ENCODE measurements at places on chromosomes 12 and 14.

GRCh38 chr14:83342590-83342989 is 1808.9 kb upstream of the SEL1L start:
- DNase-seq: no peak

DNA sequence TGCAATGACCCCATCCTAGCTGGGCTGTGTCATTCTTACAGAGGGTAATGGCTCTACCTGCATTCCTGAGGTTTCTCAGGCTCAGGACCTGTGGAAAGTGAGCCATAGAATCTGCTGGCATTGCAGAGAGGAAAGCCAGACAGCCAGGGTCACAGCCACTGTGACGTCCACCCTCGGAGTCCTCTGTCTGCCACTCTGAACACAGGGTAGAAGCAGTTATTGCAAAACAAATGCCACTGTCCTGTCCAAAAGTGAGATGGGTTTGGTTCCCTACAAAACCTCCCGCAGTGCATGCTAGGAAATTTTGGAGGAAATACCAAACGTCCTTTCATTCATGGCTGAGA is 37.8 kb downstream of the TNFAIP2 start:
- DNase-seq: no peak

GRCh38 chr14:66507181-66507721 is 696 bp upstream of the GPHN start:
- DNase-seq: no peak

GRCh38 chr14:76104802-76105355 is 46.8 kb upstream of the GPATCH2L start:
- DNase-seq: no peak

GRCh38 chr14:103402695-103403094 is 17.5 kb downstream of the MARK3 start:
- no peak for DNase-seq

DNA sequence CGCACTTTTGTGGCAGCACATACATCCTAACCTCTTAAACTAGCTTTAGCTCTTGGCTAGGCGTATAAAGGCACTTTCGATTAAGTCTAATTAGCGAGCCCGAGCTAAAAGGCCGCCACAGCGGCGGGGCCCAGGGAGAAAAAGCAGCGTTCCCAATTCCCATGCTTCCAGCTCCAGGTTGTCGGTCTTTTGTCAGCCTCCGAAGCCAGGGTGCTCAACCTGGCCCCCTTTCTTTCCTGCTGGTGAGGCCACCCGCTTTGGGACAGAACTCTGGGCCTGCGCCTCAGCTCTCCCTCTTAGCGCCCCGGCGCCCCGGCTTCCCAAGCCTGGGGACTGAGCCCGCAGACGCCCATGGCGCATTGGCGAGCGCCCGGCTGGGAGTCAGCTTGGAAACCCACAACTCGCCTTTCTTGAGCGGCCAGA is 33.3 kb upstream of the TBX5 start:
- no peak for DNase-seq

- DNase-seq: no peak
Observed at GRCh38 chr14:92627707-92628215, 114.2 kb downstream of the RIN3 start.

DNA sequence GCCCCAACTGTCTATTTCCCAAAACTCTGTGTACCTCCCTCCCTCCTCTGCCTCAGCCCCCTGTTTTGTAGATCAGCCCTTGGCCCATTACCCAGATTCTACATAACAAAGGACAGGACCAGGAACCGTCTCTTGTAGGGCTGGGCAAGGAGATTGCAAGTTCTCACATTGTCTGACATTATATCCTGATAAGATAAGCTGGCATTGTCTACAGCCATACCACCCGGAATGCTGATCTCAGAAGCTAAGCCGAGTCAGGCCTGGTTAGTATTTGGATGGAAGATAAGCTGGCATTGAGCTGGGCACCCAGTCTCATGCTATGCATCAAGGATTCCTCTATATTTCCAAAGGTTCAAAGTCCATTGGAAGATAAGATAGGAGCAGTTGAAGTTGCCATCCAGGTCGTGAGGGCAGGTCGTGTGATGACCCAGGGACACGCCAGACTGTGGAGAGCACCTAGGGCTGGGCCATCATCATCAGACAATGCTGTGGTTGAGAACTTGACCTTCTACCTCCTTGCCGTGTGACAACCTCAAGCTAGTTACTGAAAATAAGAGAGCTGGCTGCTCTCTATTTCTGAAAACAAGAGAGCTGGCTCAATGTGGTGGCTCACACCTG is 29.5 kb downstream of the PHETA1 start:
- no peak for DNase-seq

DNA sequence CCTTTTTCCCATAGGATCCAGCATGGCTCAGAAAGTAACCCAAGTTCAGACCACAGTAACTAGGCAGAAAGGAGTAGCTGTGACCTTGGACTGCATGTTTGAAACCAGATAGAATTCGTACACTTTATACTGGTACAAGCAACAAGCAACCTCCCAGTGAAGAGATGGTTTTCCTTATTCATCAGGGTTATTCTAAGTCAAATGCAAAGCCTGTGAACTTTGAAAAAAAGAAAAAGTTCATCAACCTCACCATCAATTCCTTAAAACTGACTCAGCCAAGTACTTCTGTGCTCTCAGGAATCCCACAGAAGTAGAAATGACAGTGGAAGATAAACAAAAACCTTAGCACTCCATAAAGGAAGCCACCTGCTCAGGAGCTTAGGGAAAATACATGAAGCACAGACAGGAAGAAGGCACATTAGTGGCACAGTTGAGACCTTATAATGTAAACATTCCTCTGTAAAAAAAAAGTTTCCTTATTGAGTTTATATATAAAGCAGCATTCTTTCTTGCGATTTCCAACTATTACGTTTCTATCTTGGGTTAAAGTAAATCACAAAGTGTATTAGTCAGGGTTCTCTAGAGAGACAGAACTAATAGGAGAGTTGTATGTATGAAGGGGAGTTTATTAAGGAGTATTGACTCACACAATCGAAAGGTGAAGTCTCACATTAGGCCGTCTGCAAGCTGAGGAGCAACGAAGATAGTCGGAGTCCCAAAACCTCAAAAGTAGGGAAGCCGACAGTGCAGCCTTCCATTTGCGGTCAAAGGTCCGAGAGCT is 398.4 kb downstream of the DAD1 start:
- no peak for DNase-seq

DNA sequence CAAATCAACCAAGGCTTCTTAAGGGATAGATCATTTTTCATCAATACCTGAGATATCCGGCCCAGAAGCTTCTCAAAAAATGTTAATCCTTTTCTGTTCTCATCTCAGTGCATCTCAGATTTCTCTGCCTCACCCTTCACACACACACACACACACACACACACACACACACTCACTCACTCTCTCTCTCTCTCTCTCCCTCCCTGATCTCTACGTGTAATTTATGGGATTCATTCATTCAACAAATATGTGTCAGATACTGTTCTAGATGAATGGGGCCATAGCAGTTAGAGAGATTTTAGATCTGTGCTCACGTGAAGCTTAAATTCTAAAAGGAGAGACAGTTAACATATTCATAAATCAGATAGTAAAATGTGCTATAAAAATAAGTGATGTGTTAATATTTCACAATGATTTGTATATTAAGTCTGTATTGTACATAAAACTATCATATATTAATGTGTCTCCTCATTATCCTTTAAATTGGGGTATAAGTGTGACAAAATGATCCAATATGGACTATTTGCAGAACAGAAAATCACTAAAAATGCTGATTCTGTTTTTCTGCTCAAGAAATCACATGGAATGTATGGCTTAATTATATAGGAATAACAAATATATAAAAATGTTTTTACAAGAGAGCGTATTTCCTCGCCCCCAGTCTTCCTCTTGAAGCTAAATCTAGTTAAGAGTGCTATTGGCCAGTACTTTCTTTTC is 7.3 kb upstream of the FRMD6 start:
- no peak for DNase-seq

- DNase-seq: peak; percentile 43
Observed at GRCh38 chr12:47419497-47419896, 286.3 kb downstream of the RPAP3 start.

DNA sequence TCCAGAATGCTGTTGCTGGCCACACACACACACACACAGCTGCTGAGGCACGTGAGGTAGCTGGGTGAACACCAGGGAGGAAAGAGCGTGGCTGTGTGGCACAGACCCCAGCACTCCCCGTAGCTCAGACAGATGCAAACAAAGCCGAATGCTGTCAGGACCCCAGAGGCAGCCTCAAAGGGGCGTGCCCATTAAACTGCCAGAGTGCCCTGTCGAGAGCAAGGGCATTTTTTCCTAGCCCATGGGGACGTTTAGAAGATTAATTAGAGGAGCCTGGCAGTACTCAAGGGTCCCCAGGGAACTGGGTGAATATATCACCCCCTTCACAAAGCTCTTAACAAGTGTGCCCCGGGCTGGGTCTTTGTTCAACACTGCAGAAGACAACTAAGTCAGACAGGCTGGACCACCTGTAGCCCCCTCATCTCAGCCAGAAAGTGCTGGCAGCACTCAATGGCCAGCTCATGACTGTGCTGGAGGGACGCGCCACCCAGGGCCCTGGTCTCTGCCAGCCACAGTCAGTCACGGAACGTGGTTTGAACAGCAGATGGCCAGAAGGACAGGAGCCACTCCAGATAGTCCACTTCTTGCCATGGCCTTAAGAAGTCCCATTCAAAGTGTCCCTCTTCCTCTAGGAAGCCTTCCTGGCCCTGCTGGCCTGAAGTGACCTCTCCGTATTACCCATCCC is 37.5 kb downstream of the TTC7B start:
- no peak for DNase-seq

GRCh38 chr12:125247477-125247876 is 182.2 kb downstream of the AACS start:
- DNase-seq: no peak

DNA sequence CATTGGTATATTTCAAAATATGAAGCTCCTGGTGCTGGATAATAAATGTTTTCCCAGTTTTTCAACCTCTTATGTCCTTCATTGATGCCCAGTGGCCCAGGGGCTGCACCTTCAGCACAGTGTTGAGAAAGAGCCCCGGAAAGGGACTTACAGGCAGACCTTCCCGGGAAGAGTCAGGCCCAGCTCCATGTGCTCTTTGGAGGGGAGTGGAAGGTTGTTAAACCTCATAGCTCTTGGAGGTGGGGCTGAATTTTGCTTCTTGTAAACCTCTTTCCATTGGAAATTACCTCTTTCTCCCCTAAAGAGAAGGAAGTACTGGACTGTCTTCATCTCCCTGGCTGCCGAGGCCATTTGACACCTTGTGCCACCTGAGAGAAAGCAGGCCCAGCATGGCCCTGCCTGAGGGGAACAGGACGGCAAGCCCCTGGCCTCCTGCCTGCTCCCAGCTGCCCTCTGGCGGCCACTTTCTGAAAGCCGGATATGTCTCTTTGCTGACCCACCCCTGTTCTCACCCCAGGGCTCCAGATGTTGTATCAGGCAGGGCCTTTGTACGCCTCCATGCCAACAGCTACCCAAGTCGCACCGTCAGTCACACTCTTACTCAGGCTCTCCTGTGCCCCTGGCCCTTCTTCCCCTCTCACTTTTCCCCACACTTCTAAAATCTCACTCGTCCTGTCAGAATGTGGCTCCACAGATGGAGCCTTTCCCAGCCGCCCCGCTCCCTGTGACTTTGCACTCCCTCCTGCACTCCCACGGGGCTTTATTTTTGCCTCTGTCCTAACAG is 43.0 kb downstream of the EVL start:
- peak; percentile 87 for DNase-seq

DNA sequence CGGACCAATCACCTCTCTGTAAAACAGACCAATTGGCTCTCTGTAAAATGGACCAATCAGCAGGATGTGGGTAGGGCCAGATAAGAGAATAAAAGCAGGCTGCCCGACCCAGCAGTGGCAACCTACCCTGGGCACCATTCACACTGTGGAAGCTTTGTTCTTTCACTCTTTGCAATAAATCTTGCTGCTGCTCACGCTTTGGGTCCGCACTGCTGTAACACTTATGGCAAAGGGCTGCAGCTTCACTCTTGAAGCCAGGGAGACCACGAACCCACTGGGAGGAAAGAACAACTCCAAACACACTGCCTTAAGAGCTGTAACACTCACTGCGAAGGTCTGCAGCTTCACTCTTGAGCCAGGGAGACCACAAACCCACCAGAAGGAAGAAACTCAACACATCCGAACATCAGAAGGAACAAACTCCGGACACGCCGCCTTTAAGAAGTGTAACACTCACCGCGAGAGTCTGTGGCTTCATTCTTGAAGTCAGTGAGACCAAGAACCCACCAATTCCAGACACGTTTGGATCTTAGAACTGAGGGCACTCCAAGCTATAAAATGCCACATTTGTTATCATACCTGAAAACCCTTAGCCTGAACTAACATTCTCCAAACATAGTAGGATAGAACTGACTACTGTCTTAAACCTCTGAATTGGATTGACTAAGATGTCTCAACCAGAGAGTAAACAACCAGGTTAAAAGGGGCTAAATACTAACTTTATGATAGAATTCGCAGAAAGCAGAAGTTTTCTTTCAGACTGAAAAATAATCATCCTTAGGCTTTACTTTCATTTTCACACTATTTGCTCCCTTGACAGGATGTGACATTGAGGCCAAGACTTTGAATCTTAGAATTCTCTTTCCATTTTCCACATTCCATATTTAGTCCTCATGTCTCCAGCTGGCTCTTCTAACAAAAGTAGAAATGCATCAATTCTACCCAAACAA is 33.6 kb downstream of the CDKL1 start:
- DNase-seq: peak; percentile 28

DNA sequence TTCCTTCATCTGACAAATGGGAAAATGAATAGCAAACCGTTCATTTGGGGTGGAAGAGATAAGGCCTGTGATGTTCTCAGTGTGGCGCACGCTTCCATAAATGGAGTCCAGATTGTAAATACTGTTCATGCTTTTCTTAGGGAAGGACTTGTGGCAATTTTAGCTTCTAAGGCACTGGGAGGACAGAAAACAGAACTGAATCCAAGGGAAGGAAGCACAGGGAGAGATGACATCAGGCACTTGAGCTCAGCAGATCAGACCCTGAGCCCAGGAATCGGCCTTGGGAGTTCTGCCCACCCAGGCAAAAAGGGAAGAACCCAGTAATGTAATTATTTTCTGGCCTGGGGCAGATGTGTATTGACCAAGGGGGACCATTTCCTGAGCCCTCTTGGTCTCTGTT is 7.2 kb upstream of the SH2B3 start:
- DNase-seq: no peak

GRCh38 chr12:106147956-106148355 is 9.2 kb upstream of the NUAK1 start:
- no peak for DNase-seq

DNA sequence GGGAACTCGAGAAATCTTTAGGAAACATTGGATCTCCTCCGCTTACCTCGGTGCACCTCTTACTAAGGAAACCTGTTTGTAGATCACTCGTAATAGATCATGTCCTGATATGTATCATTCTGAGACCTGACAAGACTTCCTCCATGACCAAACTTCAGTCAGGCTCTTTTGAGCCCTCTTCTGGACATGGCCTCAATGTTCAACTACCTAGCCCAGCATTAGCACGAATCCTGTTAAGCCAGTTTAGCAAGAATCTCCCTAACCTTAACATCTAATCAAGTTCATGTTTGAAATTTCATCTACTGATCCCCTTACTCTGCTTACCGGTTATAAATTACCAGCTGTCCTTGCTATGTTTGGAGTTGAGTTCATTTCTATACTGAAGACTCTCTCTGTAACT is 713.9 kb upstream of the USP15 start:
- no peak for DNase-seq

- no peak for DNase-seq
Observed at GRCh38 chr12:105742567-105742874, 396.2 kb downstream of the NUAK1 start.

Data from activated CD4-positive, alpha-beta T cell treated with anti-CD3 and anti-CD28 coated beads, Interleukin-2, Interleukin-4, amounts not matched to agents 100 ng/mL and 50 ng/mL, durations not matched to agents 16 hours and 8 hours (primary cell).